ENCODE measurements at places on chromosomes 5 and 9. TPM values are rescaled to one million over a fixed set of nuclear protein-coding genes. Genes with fewer than 3 reads are reported as not detected.

Gene GABRP
- total RNA-seq: 7.2 TPM

Gene CORO2A
- total RNA-seq: 21.4 TPM

Gene SLC6A7
- not detected for total RNA-seq

Gene GARIN3
- not detected for total RNA-seq

Gene C5
- total RNA-seq: 1.6 TPM

Gene RASGRF2
- 2.0 TPM for total RNA-seq

Gene SLC1A3
- 24.2 TPM for total RNA-seq

Gene CARTPT
- not detected for total RNA-seq

Gene FOXD4L3
- total RNA-seq: 0.33 TPM

Gene ZFP37
- total RNA-seq: 1.8 TPM

Gene IFNA21
- total RNA-seq: not detected

Gene SLC23A1
- not detected for total RNA-seq

Gene PCDHB7
- total RNA-seq: 0.14 TPM

Gene NKD2
- not detected for total RNA-seq

Gene IL5
- not detected for total RNA-seq

Gene MARCHF6
- total RNA-seq: 110 TPM

Gene FLT4
- not detected for total RNA-seq

Gene GPR150
- total RNA-seq: not detected

Gene PLEKHG4B
- 0.09 TPM for total RNA-seq

Gene NUTM2G
- not detected for total RNA-seq

Gene LNPEP
- total RNA-seq: 77.5 TPM

Gene SLC36A2
- total RNA-seq: not detected

Gene OGN
- total RNA-seq: not detected

Gene NFX1
- total RNA-seq: 29.8 TPM

Gene IFNE
- total RNA-seq: 18.2 TPM

Gene IFNA17
- total RNA-seq: not detected

Gene FAM81B
- not detected for total RNA-seq

Gene GPX3
- 2.7 TPM for total RNA-seq

Gene PKD2L2
- not detected for total RNA-seq

Gene BNC2
- total RNA-seq: 0.17 TPM

Gene TAF1L
- total RNA-seq: not detected

Gene PCDHB11
- total RNA-seq: 0.17 TPM

Gene DTWD2
- 9.5 TPM for total RNA-seq

Gene GARNL3
- 2.8 TPM for total RNA-seq

Gene CYSTM1
- total RNA-seq: 27.5 TPM

Gene EPB41L4B
- total RNA-seq: 3.5 TPM

Gene PCDH12
- total RNA-seq: 0.17 TPM

Gene TAF11L5
- not detected for total RNA-seq

Gene SPINK6
- 10.8 TPM for total RNA-seq

Gene GNA14
- not detected for total RNA-seq

Gene RAPGEF1
- 61.5 TPM for total RNA-seq

Gene F2RL2
- 0.17 TPM for total RNA-seq

All from mammary epithelial cell (primary cell).